ENCODE measurements at places on chromosomes 6 and 20. TPM values are rescaled to one million over a fixed set of nuclear protein-coding genes. Genes with fewer than 3 reads are reported as not detected.
A peak's percentile ranks its signal among the peaks of the same experiment; 100 is the strongest.

DNA sequence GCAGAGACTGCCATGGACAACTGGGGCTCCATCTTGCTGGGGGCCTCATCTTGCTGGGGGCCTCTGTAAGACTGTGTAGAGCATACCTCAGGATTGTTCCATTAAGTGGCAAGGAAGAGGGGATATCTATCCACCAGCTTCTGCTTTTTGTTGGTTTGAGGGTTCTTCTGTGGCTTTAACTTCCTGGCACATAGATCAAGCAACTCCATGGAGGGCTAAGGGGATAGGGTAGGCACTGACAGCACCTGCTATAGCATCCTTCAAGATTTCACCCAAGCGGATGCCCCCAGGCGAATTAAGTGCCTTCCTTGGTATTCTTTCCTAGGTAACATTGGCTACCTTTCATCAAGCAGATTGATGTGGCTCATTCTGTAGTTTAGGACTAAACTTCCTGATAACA, 3.8 kb upstream of the LRRN4 start:
- H3K27ac ChIP-seq, result no peak overlapping the region
- no peak for DNase-seq

GRCh38 chr20:9800421-9800820, 38.5 kb downstream of the PAK5 start:
- no peaks in the 10 kb centered on the region for H3K36me3 ChIP-seq
- no peak overlapping the region for H3K4me3 ChIP-seq
- peak; percentile 18 for DNase-seq
- H3K4me1 ChIP-seq, result no peaks in the 10 kb centered on the region
- no peaks in the 10 kb centered on the region for H3K27me3 ChIP-seq

GRCh38 chr6:28107506-28107905, 16.9 kb upstream of the ZSCAN16 start:
- no peak overlapping the region for H3K27ac ChIP-seq
- no peak overlapping the region for H3K4me3 ChIP-seq
- H3K27me3 ChIP-seq, result peaks cover 6% of the 10 kb centered on the region
- H3K4me1 ChIP-seq, result no peaks in the 10 kb centered on the region
- no peak for DNase-seq
- H3K36me3 ChIP-seq, result no peaks in the 10 kb centered on the region

- no peak overlapping the region for H3K27ac ChIP-seq
- no peak overlapping the region for H3K4me3 ChIP-seq
- H3K4me1 ChIP-seq, result no peaks in the 10 kb centered on the region
- no peaks in the 10 kb centered on the region for H3K36me3 ChIP-seq
Observed at GRCh38 chr20:53959911-53960578, 110.3 kb downstream of the BCAS1 start.

GRCh38 chr20:11186301-11187008, 512.7 kb upstream of the JAG1 start:
- no peaks in the 10 kb centered on the region for H3K27me3 ChIP-seq
- no peak overlapping the region for H3K4me3 ChIP-seq
- H3K27ac ChIP-seq, result no peak overlapping the region
- no peaks in the 10 kb centered on the region for H3K36me3 ChIP-seq
- DNase-seq, result no peak

GRCh38 chr6:105818505-105818904, 267.6 kb upstream of the PRDM1 start:
- H3K4me1 ChIP-seq, result peaks cover 5% of the 10 kb centered on the region
- H3K27ac ChIP-seq, result no peak overlapping the region
- H3K27me3 ChIP-seq, result no peaks in the 10 kb centered on the region
- no peak overlapping the region for H3K4me3 ChIP-seq
- H3K36me3 ChIP-seq, result no peaks in the 10 kb centered on the region

DNA sequence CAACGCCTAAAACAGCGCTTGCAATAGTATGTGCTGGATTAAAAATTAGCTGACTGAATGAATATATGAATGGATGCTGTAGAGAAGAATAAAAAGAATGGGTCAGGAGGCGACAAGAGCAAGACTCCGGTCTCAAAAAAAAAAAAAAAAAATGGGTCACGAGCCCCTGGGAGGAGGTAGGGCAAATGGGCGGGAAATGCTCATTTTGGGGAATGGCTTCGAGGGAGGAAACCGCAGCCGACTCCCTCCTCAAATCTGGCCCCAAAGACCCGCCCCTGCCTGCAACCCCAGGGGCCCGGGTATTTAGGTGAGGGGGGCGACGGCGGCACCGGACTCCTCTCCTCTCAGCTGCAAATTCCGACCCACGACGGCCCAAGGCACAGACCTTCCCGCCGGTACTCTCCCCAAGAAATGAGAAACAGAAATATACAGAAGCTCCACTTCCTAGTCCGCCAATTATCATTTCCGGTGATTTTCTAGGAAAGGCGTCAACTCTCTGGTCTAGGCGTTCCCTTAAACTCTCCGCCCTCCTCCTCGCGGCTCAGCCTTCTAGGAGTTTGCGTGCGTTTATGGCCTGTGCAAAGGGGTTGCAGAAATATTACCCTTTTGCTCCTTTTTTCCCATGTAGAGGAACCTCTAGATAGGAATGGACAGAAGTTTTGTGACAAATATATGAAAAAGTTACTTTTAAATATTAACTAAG, at the start of gene ZNF311:
Gene ZNF311 (minus strand): TSS at position 133 of the 703 bp plus-strand sequence. CDS start 1,361 bp downstream, outside the sequence.
- peaks cover 3% of the 10 kb centered on the region for H3K4me1 ChIP-seq
- peak within 1 kb of the TSS; percentile 82 for H3K4me3 ChIP-seq
- H3K27me3 ChIP-seq, result no peaks in the 10 kb centered on the region

DNA sequence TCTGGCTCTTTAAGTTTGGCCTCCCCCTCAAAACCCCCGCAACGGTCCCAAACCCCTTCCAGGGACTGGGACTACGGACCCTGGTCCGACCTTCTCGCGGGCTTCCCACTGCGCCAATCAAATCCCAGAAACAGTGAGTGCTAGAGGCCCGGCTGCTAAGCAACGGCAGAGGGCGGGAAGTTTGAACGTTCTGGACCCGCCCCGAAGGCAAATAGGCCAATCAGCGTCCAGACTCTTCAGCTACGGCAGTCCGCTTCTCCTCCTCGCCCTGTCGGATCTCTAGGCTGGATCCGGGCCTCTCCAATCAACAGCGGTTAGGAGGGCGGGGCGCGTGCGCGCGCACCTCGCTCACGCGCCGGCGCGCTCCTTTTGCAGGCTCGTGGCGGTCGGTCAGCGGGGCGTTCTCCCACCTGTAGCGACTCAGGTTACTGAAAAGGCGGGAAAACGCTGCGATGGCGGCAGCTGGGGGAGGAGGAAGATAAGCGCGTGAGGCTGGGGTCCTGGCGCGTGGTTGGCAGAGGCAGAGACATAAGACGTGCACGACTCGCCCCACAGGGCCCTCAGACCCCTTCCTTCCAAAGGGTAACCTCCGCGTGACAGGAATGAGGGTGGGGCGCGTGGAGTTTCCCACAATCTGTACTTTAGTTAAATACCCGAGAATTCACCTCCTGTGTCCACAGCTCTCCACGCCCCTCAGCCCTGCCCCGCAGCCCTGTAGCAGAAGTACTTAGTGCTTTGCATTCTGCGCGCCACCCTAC, at the start of gene MSH5:
Gene MSH5 (plus strand): TSS at position 367 of the 758 bp plus-strand sequence. CDS start 462 bp downstream, outside the sequence.
- H3K36me3 ChIP-seq, result peaks cover 4% of the 10 kb centered on the region
- H3K27me3 ChIP-seq, result no peaks in the 10 kb centered on the region
- peaks cover 25% of the 10 kb centered on the region for H3K4me1 ChIP-seq
- peak; percentile 100 for DNase-seq
- peak within 1 kb of the TSS; percentile 96 for H3K27ac ChIP-seq

GRCh38 chr6:150981095-150981494, 115.6 kb downstream of the MTHFD1L start:
- DNase-seq, result peak; percentile 25
- no peaks in the 10 kb centered on the region for H3K4me1 ChIP-seq
- H3K27me3 ChIP-seq, result no peaks in the 10 kb centered on the region
- no peak overlapping the region for H3K4me3 ChIP-seq
- H3K36me3 ChIP-seq, result no peaks in the 10 kb centered on the region
- no peak overlapping the region for H3K27ac ChIP-seq

- H3K36me3 ChIP-seq, result no peaks in the 10 kb centered on the region
- H3K27me3 ChIP-seq, result no peaks in the 10 kb centered on the region
- H3K4me3 ChIP-seq, result no peak overlapping the region
- no peak overlapping the region for H3K27ac ChIP-seq
Observed at GRCh38 chr20:16929756-16930155, 181.6 kb downstream of the OTOR start.

DNA sequence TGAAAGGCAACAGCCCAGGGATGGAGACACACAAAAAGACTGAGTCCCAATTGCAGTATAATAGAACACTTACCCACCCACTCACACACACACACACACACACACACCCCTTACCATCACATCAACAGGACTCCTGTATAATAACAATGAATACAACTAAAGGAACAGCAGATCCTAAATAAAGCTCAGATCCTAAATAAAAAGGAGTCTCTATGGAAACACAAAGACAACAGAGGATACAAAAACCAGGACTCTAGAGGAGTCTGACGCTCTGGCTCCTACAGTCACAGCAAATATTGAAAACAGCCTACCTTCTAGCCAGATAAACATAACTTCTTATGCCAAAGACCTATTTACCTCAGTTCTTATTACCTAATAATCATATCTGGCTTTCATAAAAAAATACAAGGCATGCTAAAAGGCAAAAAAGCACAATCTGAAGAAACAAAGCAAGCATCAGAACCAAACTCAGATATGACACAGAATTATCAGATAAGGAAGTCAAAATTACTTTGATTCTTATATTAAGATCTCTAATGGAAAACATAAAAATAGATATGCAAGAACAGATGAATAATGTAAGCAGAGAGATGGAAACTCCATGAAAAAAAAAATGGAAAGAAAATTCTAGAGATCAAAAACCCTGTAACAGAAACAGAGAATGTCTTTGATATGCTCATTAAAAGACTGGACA, 134.9 kb downstream of the MMUT start:
- no peaks in the 10 kb centered on the region for H3K4me1 ChIP-seq
- no peak overlapping the region for H3K4me3 ChIP-seq
- no peaks in the 10 kb centered on the region for H3K27me3 ChIP-seq

DNA sequence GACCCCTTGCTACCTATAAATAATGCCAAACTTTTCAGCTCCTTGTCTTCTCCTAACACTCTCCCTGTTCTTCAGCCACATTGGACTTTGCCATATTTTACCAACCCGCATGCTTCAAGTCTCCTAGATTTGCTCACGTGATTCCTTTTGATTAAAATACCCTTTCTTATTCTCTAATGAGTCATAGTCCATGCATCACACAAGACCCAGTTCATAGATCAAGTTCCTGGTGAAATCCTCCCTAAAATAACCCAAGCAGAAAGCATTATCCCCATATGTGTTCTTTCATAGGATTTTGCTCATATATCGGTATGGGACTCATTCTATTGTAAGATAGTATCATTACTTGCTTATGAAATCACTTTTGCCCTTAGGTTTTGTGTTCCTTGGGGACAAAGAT, 108.9 kb upstream of the STXBP5 start:
- no peak overlapping the region for H3K27ac ChIP-seq
- no peak overlapping the region for H3K4me3 ChIP-seq
- no peak for DNase-seq
- H3K4me1 ChIP-seq, result no peaks in the 10 kb centered on the region

DNA sequence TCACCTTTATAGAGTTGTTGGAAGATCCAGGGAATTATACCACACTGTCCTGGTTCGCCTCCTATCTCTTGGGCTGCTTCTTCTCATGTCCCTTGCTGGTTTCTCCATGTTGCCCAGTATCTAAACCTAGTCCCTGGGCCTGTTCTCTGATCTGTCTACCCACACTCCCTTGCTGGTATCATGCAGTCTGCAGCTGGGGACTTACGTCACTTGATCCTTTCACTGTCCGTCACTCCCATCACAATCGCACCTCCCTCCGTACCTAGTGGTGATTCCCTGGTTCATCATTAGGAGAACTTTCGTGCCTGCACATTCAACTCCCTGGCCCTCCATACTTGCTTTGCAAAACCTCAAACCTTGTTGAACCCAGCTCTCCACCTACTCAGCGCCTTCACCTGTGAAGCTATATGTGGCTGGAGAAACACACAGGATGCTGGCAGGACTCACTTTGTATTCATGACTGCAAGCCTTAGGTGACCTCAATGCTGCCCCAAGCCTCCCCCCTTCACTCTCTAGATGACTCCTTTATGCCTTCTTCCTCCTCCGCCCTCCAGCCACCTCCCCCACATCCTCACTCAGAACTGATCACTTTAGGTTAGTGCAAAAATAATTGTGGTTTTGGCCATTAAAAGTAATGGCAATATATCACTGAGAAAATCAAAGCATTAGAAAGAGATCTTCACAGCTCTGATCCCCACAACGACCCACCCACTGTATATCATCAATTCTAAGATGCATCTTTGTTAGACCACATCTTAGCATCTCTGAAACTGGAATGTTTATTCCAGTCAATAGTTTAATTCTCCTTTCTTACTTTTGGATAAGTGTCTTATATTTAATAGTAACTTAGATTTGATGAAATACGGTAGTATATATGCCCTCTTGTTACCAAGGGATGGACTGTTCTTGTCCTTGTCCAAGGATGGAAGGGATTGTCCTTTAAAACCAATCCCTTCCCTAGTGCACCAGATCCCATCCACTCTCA, 26.4 kb downstream of the GDAP1L1 start:
- no peak overlapping the region for H3K4me3 ChIP-seq
- no peak for DNase-seq
- no peaks in the 10 kb centered on the region for H3K27me3 ChIP-seq
- no peaks in the 10 kb centered on the region for H3K4me1 ChIP-seq
- no peaks in the 10 kb centered on the region for H3K36me3 ChIP-seq

DNA sequence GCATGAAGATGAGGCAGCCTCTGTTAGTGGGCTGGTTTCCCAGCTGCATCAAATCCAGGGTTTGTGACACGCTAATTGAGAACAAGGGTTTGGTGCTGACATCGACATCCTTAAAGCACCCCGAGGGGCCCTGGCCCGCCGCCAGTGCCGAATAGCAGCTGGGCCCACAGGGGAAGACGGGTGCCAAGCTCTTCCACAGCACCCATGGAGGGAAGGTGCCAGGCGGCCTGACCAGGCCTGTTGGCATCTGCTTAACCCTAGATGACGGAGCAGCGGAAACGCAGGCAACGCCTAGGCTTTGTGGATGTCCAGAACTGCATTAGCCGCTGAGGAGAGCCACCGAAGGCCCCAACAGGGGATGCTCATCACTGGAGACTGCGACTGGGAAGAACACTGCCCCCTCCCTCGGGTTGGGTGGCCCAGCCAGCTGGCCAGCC, 16.0 kb downstream of the UQCC2 start:
- peaks cover 18% of the 10 kb centered on the region for H3K4me1 ChIP-seq
- H3K27me3 ChIP-seq, result no peaks in the 10 kb centered on the region
- H3K36me3 ChIP-seq, result peaks cover 89% of the 10 kb centered on the region
- no peak for DNase-seq
- H3K4me3 ChIP-seq, result no peak overlapping the region

- peaks cover 6% of the 10 kb centered on the region for H3K36me3 ChIP-seq
- no peaks in the 10 kb centered on the region for H3K27me3 ChIP-seq
- H3K4me3 ChIP-seq, result no peak overlapping the region
- DNase-seq, result no peak
Observed at GRCh38 chr6:151388236-151388635, 3.1 kb downstream of the ZBTB2 start.

Gene TRIM15
- polyA plus RNA-seq, result 51.7 TPM

Gene PXMP4
- 10.2 TPM for polyA plus RNA-seq

Gene ZSWIM1
- 17.3 TPM for polyA plus RNA-seq

Gene COL21A1
- 9.9 TPM for polyA plus RNA-seq

Gene GABBR1
- 35.9 TPM for polyA plus RNA-seq

Gene TGM2
- 334 TPM for polyA plus RNA-seq

Measured in large intestine (tissue), 12 donors.